ENCODE measurements at places on chromosomes 2 and 18. TPM values are rescaled to one million over a fixed set of nuclear protein-coding genes. Genes with fewer than 3 reads are reported as not detected.

Gene ELOA2
- total RNA-seq = not detected

Gene SLC35F6
- total RNA-seq = 87.2 TPM

Gene CLIP4
- 61.5 TPM for total RNA-seq

Gene ASXL3
- total RNA-seq = under 0.01 TPM

Gene DPP10
- total RNA-seq = 0.32 TPM

Gene SOX11
- under 0.01 TPM for total RNA-seq

Gene CROCC2
- total RNA-seq = not detected

Gene ASB1
- total RNA-seq = 21.2 TPM

Gene SP140
- 0.97 TPM for total RNA-seq

Gene RND3
- 1,266 TPM for total RNA-seq

Gene LRRC30
- not detected for total RNA-seq

Gene MC2R
- total RNA-seq = not detected

Gene CASP10
- total RNA-seq = 5.2 TPM

Gene KRTCAP3
- not detected for total RNA-seq

Gene GALNT13
- total RNA-seq = 1.7 TPM
